IPS-NIHi11 (cell line): ENCODE measurements at places on chromosomes 2 and 18.

- no peak for DNase-seq
Observed at GRCh38 chr2:145068509-145068908, 548.6 kb upstream of the ZEB2 start.

DNA sequence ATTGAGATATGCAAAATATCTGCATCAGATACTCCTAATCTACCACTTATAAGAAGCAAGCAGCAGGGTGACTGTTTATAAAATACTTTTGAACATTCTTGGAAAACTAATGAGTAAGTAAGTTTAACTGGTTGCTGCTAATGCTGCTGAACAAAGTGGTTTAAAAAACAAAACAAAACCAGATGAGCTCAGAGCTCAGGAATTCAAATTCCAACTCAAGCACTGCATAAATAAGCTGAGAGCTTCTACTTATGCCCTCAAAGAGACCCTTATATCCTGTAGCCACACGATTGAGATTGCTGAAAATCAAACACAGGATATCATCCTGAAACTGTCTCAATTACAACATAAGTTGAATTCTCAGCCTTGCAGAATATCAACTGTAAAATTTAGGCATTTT is 62.3 kb upstream of the NYAP2 start:
- no peak for DNase-seq

- no peak for DNase-seq
Observed at GRCh38 chr18:65822826-65823225, 72.0 kb downstream of the CDH7 start.

GRCh38 chr2:73074110-73075069 is 2.9 kb upstream of the SFXN5 start:
- DNase-seq, result no peak

GRCh38 chr2:241951920-241952319 is 82.4 kb downstream of the RTP5 start:
- DNase-seq, result no peak

DNA sequence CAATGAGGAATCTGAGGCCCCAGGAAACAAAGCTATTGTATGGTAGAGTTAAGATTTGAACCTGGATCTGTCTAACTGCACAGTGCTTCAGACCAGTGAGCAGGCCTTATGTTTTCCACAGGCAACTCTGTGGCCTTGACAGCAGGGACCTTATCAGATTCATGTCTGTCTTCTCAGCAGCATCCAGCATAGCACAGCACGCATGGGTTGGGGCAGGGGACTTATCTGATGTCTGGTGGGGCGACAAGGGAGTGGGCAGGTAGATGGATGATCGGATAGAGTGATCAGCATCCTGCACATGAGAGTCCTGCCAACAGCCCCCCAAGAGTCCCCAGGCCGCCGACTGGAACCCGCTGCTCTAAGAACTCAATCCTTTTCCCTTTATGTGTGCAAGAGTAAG is 28.7 kb upstream of the KCNF1 start:
- DNase-seq, result no peak

DNA sequence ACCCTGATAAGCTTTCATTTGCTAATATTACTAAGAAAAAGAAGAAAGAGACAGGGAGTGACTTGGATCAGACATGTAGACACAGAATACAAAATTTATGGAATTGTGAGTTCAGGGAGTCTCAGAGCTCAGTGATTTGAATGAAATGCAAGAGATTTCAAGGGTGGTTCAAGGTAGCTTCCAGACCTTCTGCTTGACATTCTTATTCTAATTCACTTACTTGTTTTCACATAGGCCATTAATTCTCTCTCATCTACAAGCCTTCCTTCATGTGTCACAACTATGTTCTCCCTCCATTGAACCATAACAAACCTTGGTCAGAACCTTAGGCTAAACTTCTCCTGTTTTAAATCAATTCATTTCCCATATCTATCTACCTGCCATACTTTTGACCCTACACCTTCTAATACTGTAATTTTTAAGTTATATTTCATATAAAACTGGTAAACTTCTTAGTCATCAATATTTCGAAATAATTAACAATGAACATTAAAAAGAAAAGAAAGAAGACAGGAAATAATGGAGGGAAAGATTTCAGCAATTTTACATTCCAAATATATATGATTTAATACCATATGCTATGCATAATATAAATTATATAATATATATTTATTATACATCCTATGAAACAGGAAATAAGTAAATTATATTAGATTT is 139.2 kb upstream of the PDE1A start:
- no peak for DNase-seq

DNA sequence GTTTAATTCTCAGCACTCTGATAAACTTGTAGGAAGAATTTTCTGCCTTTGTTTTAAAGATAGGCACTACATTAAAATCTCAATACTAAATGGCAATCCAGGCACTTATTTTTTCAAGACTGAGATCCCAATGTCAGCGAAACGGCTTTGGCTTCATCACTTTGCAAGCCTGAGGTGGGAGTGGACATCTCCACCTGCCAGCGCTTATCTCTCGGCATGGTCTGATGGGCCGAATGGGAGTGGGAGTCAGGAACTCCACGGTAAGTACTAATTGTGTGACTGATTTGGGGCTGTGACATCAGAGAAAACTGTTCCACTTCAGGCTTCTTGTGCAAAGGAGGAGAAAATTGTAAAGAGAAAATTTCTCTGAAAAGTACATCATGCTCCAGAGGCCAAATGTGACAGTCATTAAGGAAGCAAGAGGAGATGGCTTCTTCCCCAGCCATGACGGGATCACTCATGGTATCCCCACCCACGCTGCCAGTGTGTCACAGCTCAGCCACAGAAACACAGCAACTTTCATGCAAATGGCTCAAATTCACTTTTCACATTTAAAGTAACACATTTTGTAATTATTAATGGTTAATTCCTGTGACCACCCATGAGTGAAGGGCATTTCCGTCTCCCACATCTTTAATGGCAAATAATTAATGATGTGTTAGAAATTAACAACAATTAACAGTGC is 385.5 kb upstream of the HNRNPA3 start:
- no peak for DNase-seq

GRCh38 chr2:88827821-88828220 is 136.3 kb downstream of the RPIA start:
- no peak for DNase-seq

DNA sequence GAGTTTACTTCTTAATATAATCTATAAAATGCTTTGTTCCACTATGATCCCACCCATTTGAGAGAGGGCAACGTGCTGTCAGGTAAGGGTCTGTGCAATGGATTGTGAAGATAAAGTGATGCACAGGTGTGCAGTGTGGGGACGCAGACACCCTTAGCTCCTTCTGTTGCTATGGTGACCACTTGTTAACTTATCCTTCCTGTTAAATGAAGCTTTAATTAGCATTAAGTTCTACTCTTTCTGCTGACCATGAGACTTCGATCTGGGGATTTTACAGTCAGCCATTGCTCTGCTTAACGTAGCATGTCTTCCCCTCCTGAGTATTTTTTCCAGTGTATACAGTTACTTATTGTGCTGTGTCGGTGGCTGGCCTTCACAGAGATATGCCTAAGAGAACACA is 23.1 kb upstream of the ALKAL2 start:
- DNase-seq, result no peak

GRCh38 chr2:25078170-25079049 is 36.5 kb downstream of the EFR3B start:
- no peak for DNase-seq

GRCh38 chr2:169108099-169108884 is 38.9 kb downstream of the DHRS9 start:
- no peak for DNase-seq

DNA sequence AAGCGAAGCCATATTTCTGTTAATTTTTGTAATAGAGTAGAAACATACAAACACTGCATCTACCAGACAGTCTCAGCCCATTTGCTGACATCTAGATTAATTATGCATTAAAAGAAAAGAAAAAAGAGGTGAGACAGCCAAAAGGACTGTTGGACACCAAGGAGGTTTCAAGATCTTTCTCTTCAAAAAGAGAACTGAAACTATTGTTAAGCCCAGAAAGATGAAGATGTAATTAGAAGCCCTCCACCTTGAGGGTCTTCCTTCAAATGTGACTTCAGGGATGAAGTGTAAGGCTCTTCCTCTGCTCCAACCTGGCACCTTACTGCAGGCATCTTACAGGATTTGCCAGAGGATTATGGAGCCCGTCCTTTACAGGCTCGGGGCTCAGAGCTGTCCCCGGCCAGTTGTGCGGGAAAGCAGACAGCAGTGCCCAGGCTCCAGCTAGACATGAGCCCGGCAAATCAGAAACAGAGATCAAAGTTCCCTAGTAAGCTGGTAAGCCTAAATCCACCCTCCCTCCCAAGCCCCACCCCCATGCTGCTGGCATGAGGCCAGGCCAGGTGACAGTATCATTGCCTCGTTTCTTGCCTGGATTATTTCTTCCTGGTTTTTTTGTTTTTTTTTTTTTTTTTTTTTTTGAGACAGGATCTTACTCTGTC is 38.9 kb downstream of the ADI1 start:
- DNase-seq, result no peak

DNA sequence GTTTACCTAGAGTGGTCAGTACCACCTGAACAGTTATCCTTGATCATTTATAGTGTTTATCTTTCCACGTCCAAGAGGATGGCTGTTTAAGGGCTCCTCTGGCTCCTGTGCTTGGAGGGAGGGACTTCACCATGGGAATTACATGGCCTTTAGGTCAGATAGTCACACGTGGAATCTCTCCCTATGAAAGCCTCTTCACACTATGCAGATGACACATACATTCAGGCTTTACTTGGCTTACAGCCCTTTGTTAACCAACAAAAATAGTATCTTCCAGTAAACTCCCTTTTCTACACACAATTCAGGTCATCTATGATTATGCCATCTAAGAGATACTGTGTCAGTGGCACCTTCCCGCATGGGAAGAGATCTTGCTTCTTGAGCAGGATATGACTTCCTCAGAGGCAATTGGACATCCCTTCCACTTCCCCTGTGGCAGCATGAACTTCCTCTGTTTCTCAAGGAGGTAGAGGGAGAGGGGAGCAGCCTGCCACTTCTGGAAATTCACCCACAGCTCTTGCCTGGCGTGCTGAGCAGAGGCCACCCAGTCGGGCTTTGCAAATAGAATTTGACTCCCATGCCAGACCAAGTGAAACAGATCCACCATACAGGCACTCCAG is 53.5 kb downstream of the COLEC12 start:
- DNase-seq, result no peak

DNA sequence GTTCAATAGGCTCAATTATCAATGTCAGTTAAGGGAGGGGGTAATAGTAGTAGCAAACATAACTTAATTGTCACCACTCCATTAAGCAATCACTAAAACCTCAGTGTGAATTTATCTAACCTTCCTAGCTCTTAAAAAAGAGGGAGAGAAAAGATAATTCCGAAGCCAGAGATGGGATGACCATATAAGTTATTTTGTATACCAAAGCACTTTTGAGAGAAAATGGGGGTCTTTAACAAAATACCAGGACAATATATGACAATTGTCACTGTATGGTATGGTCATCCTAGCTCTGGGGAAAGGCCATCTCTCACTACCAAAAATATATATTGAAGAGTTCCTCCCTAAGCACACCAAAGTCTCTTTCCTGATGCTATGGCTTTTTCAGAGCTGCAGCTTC is 55.1 kb downstream of the SPHKAP start:
- no peak for DNase-seq

GRCh38 chr2:26848336-26849055 is 564 bp downstream of the DPYSL5 start:
- peak; percentile 61 for DNase-seq

GRCh38 chr2:197255543-197255942 is 55.0 kb downstream of the ANKRD44 start:
- DNase-seq, result peak; percentile 63

GRCh38 chr2:174595891-174596397 is 1.7 kb downstream of the WIPF1 start:
- no peak for DNase-seq

DNA sequence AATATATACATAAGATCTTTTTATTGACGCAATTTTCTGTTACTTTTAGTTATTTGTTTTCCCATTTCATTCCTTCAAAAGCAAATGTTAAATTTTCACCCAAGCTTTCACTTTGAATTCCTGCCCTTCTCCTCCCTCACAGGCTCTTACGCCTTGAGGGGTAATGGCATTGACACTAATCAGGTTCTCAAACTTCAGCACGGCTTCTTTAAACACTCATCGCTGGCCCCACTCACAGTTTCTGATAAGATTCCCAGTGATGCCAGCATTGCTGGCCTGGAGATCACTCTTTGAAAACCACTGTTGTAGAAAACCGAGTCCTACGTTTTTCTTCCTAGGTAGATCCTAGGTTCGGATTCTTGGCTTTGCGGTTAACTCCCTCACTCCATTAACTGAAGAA is 105.6 kb upstream of the EPB41L3 start:
- DNase-seq, result no peak

DNA sequence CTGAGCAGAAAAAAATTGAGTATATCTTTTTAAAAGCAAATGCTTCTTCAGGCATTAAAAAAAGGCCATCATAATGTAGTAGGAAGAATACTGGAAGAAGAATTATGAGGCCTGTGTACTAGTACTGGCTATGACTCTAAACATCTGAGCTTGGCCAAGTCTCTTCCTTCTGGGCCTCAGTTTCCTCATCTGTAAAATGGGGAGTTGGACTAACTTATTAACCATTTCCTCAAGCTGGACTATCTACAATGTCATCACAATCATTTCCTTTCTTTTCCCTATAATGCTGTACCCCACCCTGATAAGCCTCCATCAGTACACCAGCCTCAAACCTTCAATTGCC is 29.3 kb downstream of the FABP1 start:
- no peak for DNase-seq

DNA sequence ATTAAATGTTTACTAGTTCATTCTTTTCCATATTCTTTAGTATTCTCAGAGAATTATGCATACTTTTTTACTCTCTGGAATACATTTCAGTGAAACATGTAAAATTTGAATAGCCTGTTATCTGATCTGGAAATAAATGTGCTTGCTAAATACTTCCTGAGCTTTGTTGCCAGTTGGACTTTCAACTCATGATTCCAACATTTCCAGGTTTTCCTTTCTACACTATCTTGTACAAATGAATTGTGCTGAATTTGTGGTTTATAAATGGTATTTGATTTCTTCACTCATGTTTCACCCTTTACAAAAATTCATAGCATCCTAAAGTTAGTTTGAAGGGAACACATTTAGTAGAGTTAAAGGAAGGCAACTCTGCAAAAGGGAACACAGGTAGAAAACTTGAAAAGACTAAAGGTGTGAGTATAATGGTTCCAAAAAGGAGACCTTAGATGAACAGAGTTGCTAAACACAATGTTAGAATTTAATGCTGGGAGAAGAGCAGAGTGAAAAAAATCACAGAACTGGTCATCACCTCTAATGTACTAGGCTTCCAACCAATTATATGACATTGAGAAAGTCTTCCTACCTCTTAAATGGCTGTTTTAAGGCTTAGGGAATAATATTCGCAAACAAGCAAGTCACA is 28.6 kb downstream of the SYT4 start:
- no peak for DNase-seq

- no peak for DNase-seq
Observed at GRCh38 chr2:138324068-138324771, 177.3 kb upstream of the SPOPL start.

- DNase-seq, result no peak
Observed at GRCh38 chr2:171469176-171469575, 35.1 kb downstream of the DCAF17 start.
